ENCODE measurements at places on chromosomes 11 and 22.
A peak's percentile ranks its signal among the peaks of the same experiment; 100 is the strongest.

- DNase-seq = no peak
Measured at GRCh38 chr11:47378836-47379170, 456 bp upstream of the SPI1 start.

GRCh38 chr22:50134481-50134880 is 36.0 kb upstream of the PANX2 start:
- DNase-seq = no peak

- peak; percentile 92 for DNase-seq
Measured at GRCh38 chr11:125376117-125376516, 119.9 kb downstream of the FEZ1 start.

- no peak for DNase-seq
Measured at GRCh38 chr11:66011785-66012303, at the start of gene CST6. CST6 (plus strand) TSS chr11:66012008; CDS start chr11:66012045, 37 bp downstream.

DNA sequence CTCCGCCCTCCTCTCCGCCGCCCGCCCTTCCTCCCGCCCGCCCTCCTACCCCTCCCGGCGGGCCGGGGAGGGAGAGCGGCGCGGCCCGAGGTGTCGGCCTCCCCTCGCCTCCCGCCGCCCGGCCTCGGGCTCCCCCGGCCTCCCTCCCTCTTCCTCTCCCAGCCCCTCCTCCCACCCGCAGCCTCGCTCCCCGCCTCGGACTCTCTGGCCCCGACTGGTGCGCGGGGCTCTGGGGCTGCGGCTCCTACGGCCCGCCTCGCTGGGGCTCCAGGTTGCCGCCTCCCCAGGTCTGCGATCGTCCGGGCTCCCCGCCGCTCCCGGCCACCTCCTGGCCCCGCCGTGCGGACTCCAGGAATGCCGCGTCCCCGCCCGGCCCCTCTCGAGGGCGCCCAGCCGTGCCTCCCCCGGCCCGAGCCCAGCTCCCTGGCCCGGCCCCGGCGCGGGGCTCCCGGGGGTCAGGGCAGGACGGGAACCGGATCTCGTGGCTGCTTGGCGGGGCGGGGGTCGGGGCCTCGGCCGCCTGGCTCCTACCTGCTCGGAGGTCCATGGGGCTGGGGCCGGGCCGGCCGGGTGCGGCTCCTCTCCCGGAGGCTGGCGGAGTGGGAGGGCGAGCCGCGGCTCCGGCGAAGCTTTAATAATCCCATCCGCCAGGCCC is at the start of gene CLCF1:
TSS of gene CLCF1 (minus strand) at position 606 of the 655 bp plus-strand sequence. CDS start at position 547, 59 bp downstream.
- DNase-seq = no peak

DNA sequence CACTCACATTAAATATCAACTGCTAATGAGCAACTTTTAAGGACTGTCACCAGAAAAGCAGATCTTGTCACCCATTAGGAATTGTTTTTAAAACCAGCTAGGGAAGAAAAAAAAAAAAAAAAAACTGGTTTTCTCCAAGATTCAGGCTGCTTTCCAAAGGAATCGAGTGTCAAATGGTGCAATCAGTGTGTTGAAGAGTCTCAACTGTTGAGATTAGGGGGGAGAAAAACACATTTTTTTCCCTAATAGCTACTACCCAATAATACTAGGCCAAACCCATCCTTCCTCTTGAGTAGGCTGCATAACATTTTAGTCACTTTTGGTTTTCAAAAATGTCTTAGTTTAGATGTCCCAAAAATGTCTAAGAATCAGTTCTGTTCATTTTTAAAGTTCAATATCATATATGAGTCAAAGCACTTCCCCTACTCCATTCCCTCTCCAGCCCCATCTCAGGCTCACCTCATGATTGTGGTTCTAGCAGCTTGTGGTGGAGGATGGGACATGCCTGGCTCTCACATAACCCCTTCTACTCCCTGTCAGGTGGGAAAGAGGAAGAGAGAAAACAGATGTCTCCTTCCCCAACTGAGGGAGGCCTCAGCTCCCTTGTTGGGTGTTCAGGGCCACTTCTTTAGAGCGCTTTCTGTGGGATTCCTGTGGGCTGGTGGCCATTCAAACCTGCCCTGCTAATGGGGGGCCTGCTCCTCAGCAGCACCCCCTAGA is 193.6 kb downstream of the CWF19L2 start:
- DNase-seq = no peak

DNA sequence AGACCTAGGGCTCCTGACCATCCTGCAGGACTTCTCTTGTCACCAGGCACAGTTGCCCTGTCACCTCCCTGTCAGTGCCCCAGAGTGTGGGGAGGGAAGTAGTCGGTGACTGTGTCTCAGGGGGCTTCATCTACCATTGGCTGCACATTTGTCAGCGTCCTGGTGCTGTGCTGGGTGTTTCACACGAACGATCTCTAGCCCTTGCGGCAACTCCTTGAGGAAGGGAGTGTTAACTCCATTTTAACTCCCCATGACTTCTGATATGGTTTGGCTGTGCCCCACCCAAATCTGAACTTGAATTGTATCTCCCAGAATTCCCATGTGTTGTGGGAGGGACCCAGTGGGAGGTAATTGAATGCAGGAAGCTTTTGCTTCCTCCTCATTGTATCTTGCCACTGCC is 7.1 kb downstream of the TSKU start:
- DNase-seq = no peak

DNA sequence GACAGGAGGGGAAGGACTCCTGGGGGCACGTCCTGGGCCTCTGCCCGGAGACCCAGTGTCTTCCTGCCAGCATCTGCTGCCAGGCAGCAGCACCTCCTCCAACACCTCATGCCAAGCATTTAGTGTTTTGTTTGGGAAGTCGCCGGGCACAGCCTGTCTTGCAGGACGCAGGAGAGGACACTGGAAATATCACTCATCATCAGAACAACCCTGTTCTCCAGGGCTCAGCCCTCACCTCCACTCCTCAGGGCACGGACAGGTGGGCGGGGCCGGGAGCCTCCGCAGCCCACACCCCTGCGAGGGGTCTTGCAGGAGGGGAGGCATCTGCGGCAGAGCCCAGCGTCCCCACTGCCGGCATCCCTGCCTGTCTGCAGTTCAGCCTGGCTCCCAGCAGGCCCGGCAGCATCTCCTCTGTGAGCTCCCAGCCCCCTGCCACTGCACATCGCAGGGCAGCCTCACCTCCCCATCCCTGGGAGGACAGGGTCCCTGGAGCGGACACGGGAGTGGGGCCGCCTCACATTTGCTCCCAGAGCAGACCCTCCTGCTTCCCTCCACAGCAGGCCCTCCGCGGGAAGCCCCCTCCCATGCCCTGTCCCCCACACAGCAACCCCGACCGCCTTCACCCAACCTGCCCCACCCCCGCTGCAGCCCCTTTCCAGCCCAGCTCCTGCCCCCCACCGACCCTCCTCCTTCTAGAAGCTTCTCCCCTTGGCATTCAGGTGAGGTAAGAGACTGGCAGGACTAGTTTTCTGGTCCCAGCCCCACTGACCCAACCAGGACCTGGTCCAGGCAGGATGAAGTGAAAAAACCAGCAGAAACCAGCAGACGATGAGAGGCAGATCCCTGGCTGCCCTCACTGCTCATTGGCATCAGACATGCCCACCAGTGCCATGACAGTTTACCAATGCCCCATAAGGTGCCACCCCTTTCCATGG is 72.7 kb downstream of the BRD1 start:
- DNase-seq = no peak

DNA sequence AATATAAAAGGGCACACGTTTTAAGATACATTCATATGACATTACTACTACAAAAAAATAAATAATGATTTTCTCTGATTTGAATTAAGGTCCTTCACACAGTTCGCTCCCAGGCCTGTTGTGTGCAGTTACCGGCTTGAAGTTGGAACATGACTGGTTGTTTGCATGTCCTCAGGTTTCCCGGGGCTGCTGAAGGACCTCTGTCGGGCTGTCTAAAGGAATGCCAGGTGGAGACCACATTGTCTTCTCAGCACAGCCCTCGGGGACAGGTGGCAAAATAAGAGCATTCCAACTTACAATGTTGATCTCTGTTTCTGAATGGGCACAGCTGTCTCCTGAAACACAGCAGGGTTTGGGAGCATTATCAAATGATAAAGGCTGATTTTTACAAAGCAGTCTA is 14.9 kb downstream of the VSIG10L2 start:
- DNase-seq = no peak

GRCh38 chr11:111935317-111936039 is 1.7 kb upstream of the DIXDC1 start:
- no peak for DNase-seq

DNA sequence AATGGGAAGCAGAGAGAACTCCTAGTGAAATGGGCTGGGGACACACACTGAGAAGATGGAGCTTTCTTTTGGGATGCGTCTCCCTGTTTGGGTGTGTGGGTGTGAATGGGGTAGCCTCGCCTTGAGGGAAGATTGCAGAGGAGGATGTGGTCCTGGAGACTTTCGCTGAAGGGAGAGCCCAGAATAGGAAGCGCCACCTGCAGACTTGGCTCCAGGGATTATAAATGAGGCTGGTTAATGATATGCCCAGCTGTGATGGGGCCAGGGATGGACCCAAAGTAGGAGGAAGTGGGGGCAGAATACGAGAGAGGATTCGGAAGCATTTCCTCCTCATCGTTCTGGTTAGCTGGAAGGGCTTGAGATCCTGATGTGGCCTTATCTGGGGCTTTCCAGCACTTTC is 13.7 kb downstream of the RELT start:
- no peak for DNase-seq

- no peak for DNase-seq
Measured at GRCh38 chr11:129386795-129387397, 11.2 kb downstream of the BARX2 start.

DNA sequence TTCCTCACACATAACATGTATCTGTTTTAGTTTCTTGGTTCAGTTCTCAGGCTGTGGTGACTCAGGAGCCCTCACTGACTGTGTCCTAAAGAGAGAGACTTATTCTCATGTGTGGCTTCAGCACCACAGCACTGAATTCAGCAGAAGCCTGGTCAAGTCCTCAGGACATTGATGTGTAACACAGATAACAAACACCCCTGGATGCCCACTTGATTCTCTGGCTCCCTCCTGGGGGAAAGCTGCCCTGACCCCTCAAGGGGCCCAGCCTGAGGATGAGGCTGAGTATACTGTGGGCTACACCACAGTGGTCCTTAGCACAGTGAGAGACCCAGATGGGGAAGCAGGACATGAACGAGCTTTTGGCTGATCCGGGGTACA is 87.2 kb upstream of the VPREB1 start:
- no peak for DNase-seq

Measured in DMS 273 treated with DMSO at 0.1 percent for 48 hours (cell line).